Head of caudate nucleus (tissue), 42 donors: ENCODE measurements at places on chromosomes 12 and 14.

- no peak for DNase-seq
These were observed 82.1 kb downstream of the TRAFD1 start for GRCh38 chr12:112207397-112207924.

DNA sequence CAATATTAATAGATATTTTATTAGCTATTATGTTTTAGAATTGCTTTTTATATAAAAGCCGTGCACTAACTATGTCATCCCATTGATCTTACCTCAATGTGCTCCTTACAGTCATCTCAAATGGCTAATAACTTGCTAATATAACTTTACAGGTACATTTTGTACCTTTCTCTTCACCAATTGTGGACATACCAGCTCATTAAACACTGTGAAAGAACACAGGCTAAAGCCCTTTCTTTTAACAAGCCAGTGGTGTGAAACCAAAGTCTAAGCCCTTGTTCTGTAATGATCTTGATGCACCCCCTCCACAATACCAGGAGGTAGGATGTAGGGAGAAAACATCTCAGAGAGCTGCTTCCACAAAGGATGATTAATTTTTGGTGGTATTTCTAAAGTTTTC is 675.3 kb upstream of the USP15 start:
- DNase-seq: no peak

DNA sequence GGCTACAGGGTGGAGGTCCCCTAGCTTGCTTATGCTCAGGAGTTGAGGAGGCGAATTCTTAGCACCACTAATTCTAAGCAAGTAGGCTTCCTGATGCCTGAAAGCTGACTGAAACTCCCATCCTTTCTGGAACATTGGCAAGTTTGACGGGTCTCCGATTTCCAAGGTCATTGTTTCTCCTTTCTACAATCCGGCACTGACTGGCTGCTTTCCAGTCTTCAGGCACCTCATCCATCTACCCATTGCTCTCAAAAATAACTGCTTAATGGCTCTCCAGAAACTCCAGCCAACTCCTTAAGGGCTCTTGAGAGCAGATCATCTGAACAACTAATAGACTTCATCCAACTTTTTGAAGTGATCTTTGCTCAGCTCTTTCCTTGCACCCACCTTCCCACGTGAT is 13.3 kb downstream of the REM2 start:
- no peak for DNase-seq

- DNase-seq: no peak
These were observed 15.5 kb downstream of the BTBD7 start for GRCh38 chr14:93317210-93317874.
